AG09319 (cell line): ENCODE measurements at places on chromosomes 6 and 20.
A peak's percentile ranks its signal among the peaks of the same experiment; 100 is the strongest.

DNA sequence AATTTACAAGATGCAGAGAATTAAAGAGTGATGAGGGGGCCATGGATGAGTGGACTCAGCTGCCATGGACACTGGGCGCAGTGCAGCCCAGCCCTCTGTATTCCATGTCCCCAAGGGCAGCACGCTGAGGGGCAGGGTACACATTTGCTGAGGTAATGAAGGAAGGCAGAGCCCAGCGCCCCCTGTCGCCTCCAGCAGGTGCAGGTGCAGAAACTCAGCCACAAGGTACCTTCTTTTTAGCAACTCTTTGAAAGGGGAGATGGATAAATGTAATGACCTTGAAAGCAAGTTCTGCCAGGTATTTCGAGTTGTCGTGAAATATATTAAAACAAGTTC lies 7.1 kb downstream of the CD93 start:
- DNase-seq: no peak

GRCh38 chr6:106693418-106693817 lies 64.0 kb downstream of the QRSL1 start:
- DNase-seq: no peak

DNA sequence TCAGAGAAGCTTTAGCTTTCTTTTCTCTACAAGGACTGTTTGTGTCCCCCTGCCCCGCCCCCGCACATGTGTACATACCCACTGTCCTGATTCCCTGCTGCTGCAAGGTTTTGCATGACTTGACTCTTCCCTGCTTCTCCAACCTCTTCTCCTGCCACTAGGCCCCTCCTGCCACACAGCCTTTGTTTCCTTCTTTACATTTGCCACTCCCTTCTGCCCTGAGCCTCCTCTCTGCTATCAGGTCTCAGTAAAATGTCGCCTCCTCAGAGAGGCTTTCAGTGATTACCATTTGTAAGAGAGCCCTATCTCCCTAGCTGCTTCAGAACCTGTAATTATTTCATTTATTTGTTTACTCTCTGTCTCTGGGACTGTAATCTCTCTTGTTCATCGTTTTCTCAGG lies 56.4 kb upstream of the VSTM2L start:
- DNase-seq: no peak

DNA sequence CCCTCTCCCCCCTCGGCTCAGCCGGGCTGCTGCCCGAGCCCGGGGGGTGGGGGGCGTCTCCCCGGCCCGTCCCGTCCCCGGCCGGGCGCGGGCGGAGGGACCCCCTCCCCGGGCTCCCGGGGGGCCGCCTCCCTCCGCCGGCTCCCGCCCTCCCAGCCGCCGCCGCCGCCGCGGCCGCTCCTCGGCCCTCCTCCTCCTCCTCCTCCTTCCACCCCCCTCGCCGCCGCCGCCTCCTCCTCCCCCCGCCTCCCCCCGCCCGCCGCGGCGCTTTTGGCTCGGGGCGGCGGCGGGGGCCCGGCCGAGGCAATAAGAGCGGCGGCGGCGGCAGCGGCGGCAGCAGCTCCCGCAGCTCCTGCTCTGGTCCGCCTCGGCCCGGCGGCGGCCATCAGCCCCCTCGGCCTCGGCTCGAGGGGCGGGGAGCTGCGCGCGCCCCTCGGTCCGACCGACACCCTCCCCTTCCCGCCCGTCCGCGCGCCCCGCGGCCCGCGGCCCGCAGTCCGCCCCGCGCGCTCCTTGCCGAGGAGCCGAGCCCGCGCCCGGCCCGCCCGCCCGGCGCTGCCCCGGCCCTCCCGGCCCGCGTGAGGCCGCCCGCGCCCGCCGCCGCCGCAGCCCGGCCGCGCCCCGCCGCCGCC lies 38.7 kb downstream of the GNAS start:
- peak; percentile 43 for DNase-seq

GRCh38 chr6:89042664-89043063 lies 37.9 kb upstream of the PNRC1 start:
- no peak for DNase-seq

DNA sequence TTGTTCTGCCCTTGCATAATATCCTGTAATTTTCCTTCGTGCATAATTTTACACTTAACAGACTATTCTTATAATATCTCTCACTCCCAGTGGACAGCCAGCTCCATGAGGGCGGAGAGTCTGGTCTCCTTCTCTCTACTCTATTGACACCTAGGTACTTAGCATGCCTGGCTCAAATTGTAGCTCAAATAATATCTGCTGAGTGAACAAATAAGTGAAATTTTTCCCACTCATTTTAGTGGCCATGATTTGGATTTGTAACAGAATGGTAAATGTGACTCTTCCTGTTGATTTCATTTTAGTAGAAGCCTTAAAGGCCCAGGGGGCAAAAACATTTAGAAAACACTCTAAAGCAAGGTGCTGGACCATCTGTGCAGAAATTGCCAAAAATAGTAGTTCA lies 7.8 kb upstream of the DOK5 start:
- no peak for DNase-seq

- DNase-seq: no peak
Observed at GRCh38 chr6:34070315-34071135, 75.4 kb downstream of the GRM4 start.

DNA sequence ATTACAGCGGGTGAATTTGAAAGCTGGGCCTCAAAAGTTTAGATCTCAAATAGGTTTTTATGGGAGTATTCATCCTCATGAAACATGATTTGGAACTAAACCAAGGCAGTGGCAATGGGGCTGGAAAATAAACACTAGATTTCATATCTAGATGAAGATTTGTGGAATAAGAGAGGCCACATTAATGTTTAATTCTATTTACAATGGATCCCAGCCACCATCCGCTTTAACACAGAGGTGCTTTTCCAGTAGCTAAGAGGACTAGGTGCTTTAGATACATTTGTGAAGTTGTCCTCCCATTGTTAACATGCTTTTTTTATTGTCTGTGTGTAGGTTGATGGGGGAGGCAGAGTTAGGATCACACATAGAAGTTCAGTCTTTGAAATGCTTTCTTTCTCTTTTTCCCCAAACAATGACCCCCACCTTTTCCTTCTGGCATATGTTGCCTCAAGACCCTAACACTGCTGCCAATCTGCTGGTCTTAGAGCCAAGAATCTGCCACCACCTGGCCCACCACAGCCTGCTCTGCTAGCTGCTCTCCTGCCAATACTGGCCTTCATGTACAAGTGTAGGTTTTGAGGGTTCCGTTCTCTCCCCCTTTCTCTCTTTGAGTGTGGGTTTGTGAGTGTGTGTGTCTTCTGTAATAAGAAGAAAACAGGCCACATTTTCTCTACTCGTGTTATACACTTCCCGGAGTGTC lies 27.8 kb upstream of the GFRAL start:
- DNase-seq: no peak

DNA sequence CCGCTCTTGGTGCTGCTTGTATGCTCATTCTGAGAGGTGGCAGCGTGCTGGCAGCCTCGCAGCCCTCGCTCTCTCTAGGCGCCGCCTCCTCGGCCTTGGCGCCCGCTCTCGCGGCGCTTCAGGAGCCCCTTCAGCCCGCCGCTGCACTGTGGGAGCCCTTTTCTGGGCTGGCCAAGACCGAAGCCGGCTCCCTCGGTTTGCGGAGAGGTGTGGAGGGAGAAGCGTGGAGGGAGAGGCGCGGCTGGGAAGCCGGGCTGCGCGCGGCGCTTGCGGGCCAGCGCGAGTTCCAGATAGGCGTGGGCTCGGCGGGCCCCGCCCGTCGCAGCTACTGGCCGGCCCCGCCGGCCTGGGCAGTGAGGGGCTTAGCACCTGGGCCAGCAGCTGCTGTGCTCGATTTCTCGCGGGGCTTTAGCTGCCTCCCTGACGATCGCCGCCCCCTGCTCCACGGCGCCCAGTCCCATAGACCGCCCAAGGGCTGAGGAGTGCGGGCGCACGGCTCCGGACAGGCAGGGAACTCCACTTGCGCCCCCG lies 19.5 kb upstream of the FAM8A1 start:
- no peak for DNase-seq

DNA sequence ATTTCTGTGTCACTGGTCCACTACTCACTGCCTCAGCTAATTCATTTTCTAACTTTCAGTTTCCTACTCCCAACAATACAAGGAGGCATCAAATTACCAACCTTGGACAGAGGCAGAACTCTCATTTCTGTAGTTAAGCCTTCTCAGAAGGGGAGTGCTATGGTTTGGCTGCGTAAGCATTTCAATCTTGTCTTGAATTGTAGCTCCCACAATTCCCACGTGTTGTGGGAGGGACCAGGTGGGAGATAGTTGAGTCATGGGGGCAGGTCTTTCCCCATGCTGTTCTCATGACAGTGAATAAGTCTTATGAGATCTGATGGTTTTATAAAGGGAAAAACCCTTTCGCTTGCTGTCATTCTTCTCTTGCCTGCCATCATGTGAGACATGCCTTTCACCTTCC lies 22.9 kb downstream of the HLA-DRA start:
- DNase-seq: no peak

GRCh38 chr20:38198238-38198861 lies 33.3 kb upstream of the TGM2 start:
- DNase-seq: no peak

DNA sequence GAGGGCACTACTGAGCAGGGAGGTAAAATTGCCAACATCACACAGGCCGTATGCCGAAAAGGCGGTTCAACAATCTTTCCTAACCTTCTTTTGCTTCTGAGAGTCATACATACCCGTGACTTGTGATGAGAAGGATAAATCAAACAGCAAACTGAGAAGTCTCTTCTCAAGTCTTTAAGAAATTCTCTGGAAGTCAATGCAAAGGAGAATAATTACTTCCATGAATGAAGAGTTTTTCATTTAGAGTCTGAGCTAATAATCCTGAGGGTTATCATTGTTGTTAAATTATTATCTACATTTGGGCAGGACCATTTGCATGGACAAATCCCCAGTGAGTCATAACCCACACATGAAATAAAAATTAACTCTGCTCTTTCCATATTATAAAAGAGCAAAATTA lies 22.4 kb upstream of the ILRUN start:
- no peak for DNase-seq

GRCh38 chr6:437037-437392 lies 45.5 kb downstream of the IRF4 start:
- DNase-seq: no peak

- DNase-seq: peak; percentile 60
Observed at GRCh38 chr20:49700411-49701185, 13.1 kb downstream of the B4GALT5 start.

- no peak for DNase-seq
Observed at GRCh38 chr6:155440398-155441111, 15.1 kb downstream of the NOX3 start.

DNA sequence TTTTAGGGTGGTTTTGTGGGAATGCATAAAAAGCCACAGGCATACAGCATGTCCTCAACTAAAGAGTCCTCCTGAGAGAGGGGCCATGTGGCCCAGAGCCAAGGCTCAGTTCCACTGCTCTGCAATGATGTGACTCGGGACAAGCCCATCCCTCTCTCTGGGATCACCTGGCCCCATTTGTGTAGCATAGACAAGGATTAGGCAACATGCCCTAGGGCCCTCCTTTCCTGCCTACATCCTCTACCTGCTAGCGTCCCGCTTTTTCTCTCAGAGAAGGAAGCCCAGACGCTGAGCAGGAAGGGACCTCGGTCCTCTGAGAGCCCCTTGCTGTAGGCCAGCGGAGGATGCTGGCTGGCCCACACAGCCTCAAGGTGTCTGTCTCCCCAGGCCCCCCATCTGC lies 8.8 kb downstream of the TGM2 start:
- DNase-seq: no peak

DNA sequence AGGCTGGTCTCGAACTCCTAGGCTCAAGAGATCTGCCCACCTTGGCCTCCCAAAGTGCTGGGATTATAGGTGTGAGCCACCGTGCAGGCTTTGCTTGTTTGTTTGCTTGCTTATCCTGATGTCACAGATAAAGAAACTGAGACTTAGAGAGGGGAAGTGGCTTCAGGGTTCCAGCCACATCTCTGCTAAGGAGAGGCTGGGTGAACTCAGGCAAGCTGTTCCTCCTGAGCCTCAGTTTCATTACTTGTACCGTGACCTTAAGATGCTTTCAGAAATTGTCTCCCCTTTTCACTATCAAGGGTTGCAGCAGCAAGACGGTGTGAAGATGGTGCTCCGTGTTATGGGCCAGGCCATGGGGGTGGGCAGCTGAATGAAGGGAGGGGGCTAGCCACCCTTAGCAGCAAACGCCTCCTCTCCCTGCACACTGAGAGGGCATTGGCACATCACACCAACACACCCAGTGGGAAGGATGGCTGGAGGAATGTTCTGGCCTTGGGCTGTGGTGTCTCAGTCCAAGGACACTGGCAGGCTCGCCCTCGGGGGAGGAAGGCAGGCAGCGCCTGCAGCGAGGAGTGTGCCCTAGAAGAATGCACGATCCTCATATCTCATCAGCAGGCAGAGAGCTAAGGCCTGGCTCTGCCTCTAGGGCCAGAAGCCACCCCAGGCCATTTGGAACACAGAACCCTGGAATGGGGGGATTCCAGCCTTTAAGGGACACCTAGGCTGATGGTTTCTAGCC lies 48.2 kb upstream of the TLDC2 start:
- no peak for DNase-seq

GRCh38 chr6:63883597-63883996 lies 248.0 kb downstream of the PHF3 start:
- no peak for DNase-seq

- DNase-seq: no peak
Observed at GRCh38 chr20:12808006-12808567, 200.7 kb upstream of the SPTLC3 start.

GRCh38 chr20:41690702-41691101 lies 72.5 kb upstream of the CHD6 start:
- DNase-seq: no peak

GRCh38 chr6:44245912-44246662 lies 814 bp upstream of the HSP90AB1 start:
- DNase-seq: peak; percentile 61

GRCh38 chr20:62928246-62928939 lies 2.1 kb upstream of the DIDO1 start:
- DNase-seq: no peak

DNA sequence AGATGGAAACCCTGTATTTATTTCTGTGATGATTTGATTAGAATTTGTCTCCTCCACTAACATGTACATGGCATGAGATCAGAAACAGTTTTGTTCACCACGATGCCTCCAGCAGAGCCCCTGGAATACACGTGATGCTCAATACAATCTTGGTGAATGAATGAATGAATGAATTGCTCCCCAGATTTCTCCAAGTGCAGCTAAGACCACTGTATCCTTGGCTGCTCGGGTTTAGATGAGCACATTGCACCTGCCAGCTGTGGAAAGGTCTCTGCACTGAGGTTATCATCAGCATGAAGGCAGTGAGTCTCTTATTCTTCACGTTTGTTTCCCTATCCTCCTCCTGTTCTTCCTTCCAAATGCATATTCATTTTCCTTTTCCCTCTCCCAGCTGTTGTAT lies 17.9 kb downstream of the CASS4 start:
- DNase-seq: no peak

- DNase-seq: no peak
Observed at GRCh38 chr6:64084185-64084663, 448.6 kb downstream of the PHF3 start.
